NCI-H774 (cell line): ENCODE measurements at places on chromosomes 11 and 22.
A peak's percentile ranks its signal among the peaks of the same experiment; 100 is the strongest.

- DNase-seq: no peak
Observed at GRCh38 chr11:117468888-117469287, 141.2 kb downstream of the CEP164 start.

GRCh38 chr11:13718394-13718793 is 49.9 kb downstream of the FAR1 start:
- no peak for DNase-seq

GRCh38 chr22:42418811-42419242 is 13.4 kb downstream of the NFAM1 start:
- DNase-seq: no peak

- DNase-seq: no peak
Observed at GRCh38 chr22:36337365-36338130, 50.2 kb downstream of the MYH9 start.

GRCh38 chr11:33657757-33658156 is 42.9 kb downstream of the C11orf91 start:
- no peak for DNase-seq

DNA sequence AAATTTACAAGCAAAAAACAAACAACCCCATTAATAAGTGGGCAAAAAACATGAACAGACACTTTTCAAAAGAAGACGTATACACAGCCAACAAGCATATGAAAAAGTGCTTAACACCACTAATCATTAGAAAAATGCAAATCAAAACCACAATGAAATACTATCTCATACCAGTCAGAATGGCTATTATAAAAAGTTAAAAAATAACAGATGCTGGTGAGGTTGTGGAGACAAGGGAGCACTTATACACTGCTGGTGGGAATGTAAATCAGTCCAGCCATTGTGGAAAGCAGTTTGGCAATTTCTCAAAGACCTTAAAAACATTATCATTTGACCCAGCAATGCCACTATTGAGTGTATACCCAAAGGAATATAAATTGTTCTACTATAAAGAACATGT is 72.3 kb downstream of the BBOX1 start:
- DNase-seq: no peak

- DNase-seq: no peak
Observed at GRCh38 chr11:117828611-117829368, 4.2 kb upstream of the FXYD2 start.

DNA sequence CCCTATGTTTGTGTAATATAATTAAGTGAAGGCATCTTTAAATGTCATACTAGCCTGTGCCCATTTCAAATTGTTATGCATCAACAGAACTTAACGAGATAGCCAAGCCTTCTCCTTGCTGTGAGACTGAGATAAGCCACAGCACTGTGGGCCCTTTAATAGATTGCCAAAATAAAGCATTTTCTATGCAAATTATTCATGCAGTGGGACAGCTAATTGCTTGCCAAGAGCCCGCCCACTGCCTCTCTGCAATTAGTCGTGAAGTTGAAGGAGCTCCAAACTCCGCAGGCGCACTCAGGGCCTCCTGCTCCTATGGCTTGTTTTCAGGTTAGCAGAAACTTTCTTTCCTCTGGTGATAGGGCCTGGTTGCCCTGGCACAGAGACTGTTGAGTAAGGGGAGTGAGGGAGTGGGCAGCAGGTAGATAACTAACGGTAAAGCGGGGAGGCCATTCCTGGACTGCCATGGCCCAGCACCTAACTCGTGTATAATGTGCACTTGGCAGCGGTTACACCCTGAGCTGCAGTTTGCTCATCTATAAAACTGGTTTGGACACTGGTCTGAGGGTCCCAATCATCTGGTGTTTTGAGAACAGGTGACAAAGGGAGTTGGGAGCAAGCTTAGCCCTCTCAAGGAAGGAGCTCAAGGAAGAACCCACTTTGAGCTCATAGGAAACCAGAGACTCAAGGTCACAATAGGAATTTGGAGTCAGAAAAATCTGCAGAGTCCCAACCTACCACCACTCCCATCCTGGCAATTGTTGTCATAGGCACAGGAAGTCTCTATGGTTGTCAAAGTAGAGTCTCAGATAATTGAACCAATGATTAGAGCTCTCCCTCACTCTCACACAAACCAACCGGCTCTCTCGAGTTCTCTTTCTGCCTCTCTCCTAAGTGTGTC is 33.9 kb upstream of the RIC3 start:
- DNase-seq: no peak

- no peak for DNase-seq
Observed at GRCh38 chr11:90187839-90188238, 35.0 kb downstream of the CHORDC1 start.

- DNase-seq: no peak
Observed at GRCh38 chr22:44357296-44357965, 44.7 kb upstream of the SHISAL1 start.

DNA sequence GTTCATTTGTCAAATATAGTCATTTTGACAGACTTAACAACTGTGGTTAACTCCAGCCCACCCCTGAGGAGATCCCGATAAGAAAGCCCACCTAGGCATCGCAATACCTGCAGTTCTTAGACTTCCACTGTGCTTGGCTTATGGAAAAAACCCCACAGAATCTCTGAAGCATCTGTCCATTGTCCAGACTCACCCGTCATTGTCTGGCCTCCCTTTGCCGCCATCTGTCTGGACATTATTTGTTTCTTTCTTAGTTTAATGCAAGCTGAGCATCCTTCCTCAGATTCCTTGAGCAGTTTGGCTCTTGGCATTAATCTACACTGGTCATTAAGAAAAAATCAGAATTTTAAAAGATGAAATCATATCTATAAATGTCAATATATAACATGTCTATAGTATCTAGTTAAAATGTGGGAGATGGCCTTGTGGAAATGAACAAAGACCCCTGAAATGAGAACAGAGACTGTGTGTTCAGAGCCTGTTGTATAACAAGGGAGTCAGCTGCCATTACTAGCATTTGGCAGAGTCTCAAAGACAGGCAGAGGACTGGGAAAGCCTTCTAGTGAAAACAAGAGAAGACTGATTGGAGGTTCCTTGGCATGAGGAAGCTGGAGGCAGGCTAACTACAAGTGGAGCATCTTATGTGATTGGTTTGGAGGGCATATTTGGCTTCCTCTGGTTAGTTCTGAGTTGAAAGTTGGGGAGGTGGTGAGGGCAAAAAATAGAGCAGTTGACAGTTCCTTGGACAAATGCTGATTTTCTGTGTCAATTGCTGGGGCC is 80.4 kb downstream of the SPON1 start:
- no peak for DNase-seq

GRCh38 chr11:24642648-24643047 is 145.8 kb downstream of the LUZP2 start:
- DNase-seq: no peak

DNA sequence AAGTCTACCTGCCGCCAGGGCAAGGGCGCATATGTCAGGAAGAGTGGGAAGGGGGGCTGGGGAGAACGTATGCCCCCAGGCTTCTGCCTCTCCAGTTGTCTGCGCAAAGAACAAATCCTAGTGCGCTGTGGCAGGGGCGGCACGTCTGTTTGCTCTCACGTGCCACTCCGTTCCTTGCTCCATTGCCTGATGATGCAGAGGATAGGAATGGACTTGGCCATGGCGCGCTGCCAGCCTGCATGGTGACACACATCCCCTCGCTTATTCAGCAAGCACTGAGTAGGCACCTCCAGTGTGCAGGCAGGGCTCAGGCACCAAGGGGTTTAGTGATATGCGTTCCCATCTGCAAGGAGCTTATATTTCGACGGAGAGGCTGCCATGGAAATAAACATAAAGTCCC is 45.4 kb upstream of the SLC22A12 start:
- no peak for DNase-seq

GRCh38 chr11:128048121-128048520 is 539.2 kb downstream of the ETS1 start:
- no peak for DNase-seq

- no peak for DNase-seq
Observed at GRCh38 chr11:11450744-11451362, 97.8 kb upstream of the CSNK2A3 start.

GRCh38 chr11:30000986-30001750 is 15.7 kb downstream of the KCNA4 start:
- DNase-seq: peak; percentile 50

GRCh38 chr11:11142430-11142829 is 210.6 kb downstream of the CSNK2A3 start:
- no peak for DNase-seq

DNA sequence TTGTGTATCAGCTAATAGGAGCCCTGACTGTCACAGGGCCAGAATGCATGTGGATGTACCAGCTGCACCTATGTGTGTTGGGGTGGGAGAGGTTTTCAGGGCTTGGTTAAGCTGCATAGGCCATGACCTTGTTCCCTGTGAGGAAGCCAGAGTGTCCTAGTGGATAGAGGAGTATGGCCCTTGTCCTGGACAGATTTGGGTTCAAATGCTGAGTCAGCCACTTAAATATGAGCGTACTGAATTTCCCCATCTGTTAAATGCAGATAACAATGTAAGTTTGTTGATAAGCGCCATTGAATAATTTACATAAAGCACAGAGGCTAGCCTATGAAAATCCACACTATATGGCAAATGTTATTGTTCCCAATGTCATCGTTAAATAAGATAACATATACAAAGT is 74.4 kb downstream of the PANX1 start:
- no peak for DNase-seq

DNA sequence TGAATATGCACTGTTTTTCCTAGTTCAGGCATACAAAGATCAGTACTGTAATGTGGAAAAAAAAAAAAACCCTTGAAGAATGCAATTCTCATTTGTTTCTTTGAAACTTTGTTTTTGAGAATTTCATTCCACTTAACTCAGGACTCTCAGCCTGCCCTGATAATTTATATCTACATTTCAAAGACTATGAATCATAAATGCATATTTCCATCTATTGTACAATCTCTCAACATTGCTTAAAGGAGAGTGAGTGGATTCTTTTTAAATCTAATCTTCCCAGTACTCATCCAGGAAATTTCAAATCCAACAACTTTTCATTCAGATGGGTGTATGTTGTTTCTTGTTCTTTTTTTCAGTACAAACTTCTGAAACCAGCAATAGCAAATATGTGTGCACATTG is 322.2 kb upstream of the DDI1 start:
- DNase-seq: no peak

GRCh38 chr22:27797520-27798391 is 3.8 kb downstream of the MN1 start:
- no peak for DNase-seq

DNA sequence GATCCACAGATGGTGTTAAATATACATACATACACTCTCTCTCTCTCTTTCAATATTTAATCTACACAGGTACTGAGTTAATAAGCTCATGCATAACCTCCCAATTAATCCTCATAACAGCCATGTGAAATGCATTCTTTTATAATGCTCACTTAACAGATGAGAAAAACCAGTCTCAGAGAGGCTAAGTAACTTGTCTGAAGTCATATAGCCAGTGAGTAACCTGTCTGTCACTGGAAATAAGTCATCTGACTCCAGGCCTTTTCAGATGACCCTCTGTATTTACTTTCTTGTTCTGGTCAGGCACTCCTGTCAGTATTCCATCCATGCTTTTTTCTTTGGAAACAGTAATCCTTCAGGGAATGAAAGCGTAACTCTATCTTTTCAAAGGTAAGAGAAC is 594.0 kb upstream of the TENM4 start:
- no peak for DNase-seq

DNA sequence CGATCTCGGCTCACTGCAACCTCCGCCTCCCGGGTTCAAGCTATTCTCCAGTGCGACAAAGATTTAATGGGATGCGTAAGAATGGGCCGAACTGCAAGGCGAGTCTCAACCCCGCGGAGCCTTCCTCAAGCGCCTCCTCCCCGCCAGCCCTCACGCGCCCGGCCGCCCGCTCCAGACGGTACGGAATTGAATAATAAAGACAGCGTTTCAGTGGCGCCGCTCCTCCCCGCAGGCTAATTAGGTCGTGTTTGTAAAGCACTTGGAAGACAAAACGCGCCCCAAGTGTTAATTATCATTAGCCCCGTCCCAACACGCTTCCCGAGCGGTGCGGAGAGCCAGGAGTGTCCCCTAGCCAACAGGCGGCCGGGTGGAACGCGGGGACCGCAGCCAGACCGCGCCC is 192.0 kb downstream of the BUD13 start:
- peak; percentile 65 for DNase-seq

DNA sequence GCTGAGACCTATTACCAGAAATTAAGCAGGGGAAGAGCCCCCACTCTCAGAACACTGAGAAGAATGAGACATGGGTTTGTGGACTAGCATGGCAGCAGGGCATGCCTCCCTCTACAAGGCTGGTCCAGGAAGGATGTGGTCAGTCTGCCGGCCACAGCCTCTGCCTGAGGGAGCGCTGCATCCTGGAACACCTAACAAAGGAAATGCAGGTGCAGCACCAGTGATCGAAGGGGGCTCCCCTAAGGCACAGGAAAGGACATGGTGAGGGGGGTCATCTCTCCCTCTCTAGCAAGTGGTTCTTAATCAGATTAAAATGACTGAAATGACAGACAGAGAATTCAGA is 40.6 kb upstream of the ARL14EP start:
- no peak for DNase-seq

DNA sequence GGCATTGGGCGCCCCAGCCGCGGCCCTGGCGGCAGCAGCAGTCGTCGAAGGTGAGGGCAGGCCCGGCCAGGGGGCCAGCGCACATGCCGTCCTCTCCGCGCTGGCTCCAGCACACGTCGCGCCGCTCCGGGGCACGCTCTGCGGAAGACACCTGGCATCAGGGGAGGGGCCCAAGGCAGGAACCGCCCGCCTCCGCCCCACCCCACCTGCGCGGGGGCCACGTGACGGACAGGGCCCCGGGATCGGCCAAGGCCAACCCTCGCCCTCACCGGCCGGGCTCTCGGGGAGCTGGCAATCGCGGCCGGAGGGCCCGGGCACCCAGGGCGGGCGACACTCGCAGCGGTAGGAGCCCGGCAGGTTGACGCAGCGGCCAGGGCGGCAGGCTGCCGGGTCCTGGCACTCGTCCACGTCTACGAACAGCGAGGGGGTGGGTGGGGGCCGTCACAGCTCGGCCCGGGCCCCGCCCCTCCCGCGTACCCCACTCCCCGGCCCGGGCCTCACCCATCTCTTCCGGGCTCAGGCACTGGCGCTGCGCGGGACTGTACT is 14.9 kb downstream of the SCYL1 start:
- no peak for DNase-seq

- DNase-seq: no peak
Observed at GRCh38 chr11:68454767-68455166, 5.8 kb upstream of the PPP6R3 start.

- no peak for DNase-seq
Observed at GRCh38 chr22:41550952-41551491, 6.8 kb upstream of the POLR3H start.
